ENCODE measurements at places on chromosomes 5 and 9.

- no peak for DNase-seq
These were observed 76.3 kb upstream of the RAPGEF1 start for GRCh38 chr9:131815970-131816873.

DNA sequence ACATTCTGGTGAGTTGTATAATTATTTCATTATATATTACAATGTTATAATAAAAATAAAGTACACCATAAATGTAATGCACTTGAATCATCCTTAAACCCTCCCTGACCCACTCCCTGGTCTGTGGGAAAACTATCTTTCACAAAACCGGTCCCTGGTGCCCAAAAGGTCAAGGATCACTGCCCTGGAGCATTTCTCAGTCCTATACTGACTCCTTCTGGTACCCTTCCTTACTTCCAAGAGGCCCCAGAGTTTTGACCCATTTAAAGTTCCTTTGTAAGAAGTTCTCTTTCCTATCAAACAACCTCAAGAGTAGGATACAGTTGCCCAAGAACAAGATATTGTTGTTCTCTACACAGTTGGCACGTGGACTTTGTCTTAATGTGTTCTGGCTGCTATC is 88.9 kb upstream of the TRPM3 start:
- no peak for DNase-seq

- no peak for DNase-seq
These were observed 17.6 kb downstream of the DCANP1 start for GRCh38 chr5:135429301-135430134.

DNA sequence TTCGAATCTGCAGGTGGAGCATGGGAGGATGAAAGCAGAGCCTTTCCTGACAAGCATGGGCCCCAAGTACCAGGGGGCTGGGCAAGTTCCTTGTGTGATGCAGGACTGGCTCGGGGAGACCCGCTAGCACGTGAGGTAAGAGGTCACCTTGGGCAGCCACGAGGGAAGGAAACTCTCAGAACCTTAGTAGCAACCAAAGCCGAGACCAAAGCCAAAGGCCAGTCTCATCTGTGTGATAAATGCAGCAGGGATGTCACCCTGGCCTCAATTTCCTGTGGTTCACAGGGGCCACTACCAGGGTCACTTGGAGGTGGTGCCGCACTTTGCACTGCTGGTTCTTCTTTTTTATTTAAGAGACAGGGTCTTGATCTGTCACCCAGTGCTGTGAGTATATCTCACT is 39.5 kb downstream of the PRRT1B start:
- DNase-seq: no peak

- DNase-seq: peak; percentile 95
These were observed at the start of gene DMRT2 for GRCh38 chr9:1050125-1050895. Gene DMRT2 (plus strand): TSS chr9:1050357. CDS start chr9:1051614, 1,257 bp downstream.

DNA sequence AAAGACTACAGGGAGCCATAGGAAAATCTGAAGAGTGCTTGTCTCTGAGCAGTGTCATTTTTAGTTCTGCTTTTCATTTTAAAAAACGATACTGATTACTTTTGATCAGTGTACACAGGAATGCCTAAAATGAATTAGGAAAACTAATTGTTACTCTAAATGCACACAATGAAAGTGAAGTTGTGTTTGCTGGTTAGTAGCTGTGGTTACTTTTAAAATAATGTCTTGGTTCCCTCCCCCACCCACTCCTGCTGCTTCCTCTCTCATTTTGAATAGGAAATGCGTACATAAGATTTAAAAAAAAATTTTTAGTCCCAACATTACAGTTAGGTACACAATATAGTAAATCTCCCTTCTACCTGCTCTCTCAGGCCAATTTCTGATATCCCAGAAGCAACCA is 47.5 kb upstream of the PLPP1 start:
- DNase-seq: no peak

- DNase-seq: no peak
These were observed 46.5 kb upstream of the GDNF start for GRCh38 chr5:37886242-37886905.

DNA sequence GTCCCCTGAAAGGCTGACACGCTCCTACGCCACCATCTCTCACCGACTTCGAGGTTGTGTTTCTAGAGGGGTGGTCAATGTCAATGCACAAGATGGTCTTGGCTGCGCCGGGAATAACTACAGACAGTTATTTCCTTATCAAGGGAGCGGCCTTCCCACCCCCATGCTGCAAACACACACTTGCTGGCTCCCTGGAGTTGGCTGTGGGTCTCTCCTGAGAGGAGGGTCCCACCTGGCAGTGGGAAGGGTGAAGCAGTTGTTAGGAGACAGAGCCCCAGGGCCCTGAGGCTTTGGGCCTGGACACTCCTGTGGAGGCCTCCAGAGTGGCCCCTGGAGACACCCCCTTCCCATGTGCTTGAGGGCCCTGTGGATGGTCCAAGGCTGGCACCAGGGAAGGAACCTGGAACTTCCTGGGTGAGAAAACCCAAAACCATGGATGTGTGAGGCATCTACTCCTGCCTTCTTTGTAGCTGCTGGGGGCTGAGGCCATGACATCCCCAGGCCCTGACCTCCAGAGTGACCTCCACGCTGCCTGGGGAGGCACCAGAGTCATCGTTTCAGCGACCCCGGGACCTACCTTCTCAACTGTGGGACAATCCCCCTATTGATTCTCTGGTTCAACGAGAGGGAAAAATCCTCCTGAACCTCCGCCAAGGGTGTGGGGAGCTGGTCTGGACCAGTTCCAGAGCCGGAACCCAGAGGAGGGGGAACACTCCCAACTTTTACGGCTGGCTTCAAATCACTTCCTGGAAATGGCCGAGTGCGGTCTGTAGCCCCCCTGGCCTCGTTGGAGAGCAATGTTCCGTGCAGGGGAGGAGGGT is 101.1 kb upstream of the COL5A1 start:
- DNase-seq: no peak

- no peak for DNase-seq
These were observed 583.8 kb downstream of the BRINP1 start for GRCh38 chr9:118785456-118785855.

GRCh38 chr5:78631931-78632330 is 16.6 kb downstream of the LHFPL2 start:
- DNase-seq: no peak

DNA sequence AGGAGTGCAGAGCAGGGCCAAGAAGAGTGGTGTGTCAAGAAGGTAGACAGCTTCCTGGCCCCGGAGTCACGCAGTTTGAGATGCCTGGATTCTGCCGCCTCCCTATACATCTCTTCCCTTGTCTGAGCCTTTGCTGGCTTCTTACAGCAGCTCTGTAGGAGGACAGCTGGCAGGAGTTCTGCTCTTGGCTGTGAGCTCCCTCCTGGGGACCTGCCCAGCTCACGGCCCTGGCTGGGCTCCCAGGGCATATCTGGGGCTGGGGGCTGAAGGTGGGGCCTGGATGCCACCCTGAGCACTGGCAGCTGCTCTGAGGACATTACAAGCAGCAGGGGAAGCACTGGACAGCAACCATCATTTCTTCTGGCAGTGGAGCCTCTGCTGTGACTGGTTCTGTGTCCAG is 786 bp upstream of the TSSK1B start:
- peak; percentile 9 for DNase-seq

- DNase-seq: no peak
These were observed 10.6 kb upstream of the MARCHF3 start for GRCh38 chr5:127040796-127041520.

GRCh38 chr9:3181049-3181953 is 337.4 kb upstream of the PUM3 start:
- DNase-seq: peak; percentile 59

GRCh38 chr9:567128-567746 is 274.3 kb upstream of the DMRT1 start:
- DNase-seq: no peak

DNA sequence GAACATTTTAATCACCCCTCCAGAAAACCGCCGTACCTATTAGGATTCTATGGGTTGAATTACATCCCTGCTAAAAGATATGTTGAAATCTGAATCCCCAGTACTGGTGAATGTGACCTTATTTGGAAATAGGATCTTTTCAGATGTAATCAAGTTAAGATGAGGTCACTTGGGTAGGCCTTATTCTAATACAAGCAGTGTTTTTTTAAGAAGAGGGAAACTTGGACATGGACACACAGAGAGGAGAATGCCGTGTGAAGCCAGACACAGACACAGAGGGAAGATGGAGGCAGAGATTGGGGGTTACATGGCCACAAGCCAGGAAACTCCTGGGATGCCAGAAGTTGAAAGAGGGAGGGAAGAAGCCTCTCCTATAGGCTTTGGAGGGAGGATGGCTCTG is 183.5 kb downstream of the GNA14 start:
- no peak for DNase-seq

DNA sequence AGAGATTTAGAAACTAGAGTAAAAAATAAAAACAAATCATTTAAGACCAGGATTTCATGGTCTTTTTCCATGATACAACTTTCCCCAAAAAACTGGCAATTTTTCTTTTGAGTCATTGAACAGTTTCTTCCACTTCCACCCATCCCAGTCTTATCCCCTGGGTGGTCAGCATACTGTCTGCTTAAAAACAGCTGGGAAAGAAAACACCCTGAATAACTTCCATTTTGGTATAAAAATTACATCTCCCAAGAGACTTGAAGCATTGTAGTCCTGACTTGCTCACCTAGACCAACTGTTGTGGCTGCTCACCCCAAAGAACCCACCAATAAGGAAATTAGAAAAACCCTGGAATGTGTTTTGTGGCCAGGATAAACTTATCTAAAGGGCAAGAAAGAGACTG is 731.3 kb downstream of the NR2F1-AS1 start:
- DNase-seq: no peak

DNA sequence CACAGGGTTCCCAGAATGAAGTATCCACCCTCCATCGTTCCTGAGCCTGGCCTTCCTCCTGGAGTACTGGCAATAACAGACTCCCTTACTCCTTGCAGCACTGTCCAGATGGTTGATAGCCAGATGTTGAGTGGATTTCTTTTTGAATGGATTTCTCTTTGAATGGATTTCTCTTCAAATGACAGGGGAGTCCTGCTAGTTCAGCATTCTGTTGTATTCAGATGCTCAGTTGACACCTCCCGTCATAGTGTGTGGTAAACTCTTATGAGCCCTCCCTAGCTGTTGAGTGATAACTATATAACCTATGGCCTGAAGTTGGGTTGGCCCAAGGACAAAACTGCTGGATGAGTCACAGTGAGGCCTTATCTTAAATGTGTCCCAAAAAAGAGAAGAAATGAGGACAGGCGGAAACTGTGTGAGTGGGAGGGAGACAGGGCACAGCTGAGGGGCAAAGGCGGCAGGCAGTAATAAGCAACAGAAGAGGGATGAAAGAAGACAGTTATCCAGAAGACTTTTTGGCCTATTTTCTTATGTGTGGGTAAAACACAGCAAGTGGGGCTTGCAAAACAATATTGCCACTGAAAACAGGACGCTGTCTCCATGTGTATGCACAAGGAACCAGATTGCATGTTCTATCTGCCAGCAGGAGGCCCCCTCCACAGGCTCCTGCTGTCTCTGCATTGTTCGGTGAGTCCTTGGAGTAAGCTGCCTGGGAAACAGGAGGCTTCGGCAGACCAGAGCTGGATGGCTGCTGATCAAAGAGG is 209.5 kb upstream of the S1PR3 start:
- peak; percentile 62 for DNase-seq

DNA sequence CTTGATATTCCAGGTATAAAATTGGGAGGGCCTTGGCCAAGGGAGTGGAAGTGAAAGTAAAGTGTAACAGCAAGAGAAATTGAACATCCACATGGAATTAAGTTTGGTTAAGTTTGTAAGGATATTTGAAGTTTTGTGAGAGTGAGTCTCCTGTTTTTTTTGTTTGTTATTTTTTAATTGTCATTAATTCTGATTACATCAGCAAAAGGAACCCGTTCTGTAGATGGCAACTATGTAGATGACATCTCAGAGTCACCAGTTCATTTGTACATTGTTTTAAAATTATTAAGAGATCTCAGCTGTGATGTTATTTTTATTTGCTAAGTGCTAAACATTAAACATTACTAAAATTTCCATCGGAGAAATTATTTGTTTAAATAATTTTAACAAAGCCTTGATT is 65.2 kb downstream of the XRCC4 start:
- DNase-seq: no peak

DNA sequence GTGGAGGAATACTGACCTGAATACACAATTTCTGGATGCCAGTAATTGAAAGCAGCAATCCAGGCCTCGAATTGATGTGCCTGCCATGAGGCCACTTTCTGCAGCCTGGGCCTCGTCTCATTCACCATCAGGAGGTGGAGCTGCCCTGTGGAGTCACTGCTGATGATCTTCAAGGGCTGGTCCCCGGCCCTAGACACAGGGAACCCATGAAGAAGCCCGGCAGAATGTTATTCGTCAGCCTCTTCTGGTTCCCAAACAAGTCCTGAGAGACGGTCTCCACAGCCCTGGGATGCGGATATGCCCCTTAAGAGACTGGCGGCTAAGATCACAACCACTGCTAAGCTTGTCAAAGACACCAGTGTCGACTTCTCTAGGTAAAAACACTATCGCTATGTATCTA is 4.5 kb downstream of the DPH7 start:
- DNase-seq: no peak

- DNase-seq: no peak
These were observed 377.1 kb downstream of the EFNA5 start for GRCh38 chr5:107293541-107294210.

DNA sequence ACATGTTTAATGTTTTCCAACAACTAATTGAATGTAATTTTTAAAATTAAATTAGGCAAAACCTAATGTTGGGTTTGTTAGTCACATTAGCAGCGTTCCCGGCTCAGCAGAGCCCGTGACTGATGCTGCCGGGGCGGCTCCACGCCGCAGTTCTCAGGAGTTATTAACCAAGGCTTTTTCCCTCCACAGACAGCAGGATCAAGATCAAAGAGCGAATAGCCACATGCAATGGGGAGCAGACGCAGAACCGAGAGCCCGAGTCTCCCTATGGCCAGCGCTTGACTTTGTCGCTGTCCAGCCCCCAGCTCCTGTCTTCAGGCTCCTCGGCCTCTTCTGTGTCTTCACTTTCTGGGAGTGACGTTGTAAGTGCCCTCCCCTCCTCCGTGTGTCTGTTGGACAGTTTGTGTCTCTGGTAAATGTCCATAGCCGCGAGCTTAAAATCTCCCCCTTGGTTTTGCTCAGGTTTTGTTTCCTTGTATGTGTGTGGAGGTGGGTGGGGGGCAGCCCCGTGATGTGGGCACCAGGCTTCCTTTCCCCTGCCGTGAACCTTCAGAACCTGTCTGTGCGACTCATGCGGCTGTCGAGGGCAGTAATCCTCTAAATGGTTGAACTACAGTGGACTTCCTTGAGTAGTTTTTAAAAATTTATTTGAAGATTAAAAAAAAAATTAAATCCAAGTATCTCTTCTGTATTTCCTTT is 37.1 kb downstream of the TENT4A start:
- no peak for DNase-seq

DNA sequence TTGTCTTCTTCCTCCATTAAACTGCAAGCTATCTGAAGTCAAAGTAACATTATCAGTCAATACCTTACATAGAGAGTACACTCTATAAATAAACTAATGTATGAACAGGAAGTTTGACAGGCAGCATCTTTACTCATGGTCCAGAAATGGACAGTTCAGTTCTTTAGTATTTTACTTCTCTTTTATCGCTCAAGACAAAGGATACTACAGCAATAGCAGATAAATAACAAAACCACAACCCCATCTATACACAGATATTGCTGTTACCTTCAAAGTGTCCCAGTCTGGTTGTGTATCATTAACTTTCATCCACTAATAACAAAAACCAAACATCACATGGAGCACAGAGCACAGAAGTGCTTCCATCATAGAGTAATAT is 46.4 kb downstream of the SEMA5A start:
- no peak for DNase-seq

- peak; percentile 35 for DNase-seq
These were observed 34.0 kb upstream of the NCS1 start for GRCh38 chr9:130138171-130138653.

GRCh38 chr5:147512659-147513379 is 3.0 kb upstream of the DPYSL3 start:
- DNase-seq: no peak

- no peak for DNase-seq
These were observed 627.2 kb downstream of the PSAT1 start for GRCh38 chr9:78923966-78924659.

Measured in Ammon's horn (tissue), 1 donor.